ENCODE measurements at places on chromosomes 13 and 19.

DNA sequence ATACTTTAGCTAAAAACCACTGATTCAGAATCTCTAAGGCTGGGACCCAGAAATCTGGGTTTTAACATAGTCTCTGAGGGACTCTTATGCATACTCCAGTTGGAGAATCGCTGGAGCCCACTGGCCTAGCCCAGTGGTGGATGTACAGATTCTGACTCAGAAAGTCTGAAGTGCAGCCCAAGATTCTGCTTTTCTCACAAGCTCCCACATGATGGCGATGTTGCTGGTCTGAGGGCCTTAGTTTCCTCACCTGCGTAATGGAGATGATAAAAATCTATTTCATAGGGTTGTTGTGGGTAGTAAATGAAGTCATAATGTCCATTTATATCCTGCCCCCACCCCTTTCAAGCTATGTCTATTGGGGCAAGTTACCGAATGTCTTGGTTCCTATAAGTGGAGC, 7.7 kb upstream of the CDADC1 start:
- peak; percentile 61 for DNase-seq

DNA sequence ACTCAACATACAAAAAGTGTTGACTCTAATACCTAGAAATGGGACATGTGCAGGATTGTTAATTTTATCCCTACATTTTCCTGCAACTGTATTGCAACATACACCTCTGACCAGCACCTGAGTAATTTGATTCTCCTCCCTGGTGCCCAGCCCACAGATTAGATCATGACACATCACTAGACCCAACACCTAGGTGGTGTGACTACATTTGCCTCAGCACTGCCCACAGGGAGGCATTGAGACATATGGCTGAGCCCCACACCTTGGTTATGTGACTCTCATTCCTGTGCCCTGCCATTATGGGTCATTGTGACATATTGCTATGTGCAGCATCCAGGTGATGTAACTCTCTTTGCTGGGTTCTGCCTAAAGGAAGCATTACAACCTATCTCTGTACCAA, 13.2 kb upstream of the ZNF254 start:
- no peak for DNase-seq

DNA sequence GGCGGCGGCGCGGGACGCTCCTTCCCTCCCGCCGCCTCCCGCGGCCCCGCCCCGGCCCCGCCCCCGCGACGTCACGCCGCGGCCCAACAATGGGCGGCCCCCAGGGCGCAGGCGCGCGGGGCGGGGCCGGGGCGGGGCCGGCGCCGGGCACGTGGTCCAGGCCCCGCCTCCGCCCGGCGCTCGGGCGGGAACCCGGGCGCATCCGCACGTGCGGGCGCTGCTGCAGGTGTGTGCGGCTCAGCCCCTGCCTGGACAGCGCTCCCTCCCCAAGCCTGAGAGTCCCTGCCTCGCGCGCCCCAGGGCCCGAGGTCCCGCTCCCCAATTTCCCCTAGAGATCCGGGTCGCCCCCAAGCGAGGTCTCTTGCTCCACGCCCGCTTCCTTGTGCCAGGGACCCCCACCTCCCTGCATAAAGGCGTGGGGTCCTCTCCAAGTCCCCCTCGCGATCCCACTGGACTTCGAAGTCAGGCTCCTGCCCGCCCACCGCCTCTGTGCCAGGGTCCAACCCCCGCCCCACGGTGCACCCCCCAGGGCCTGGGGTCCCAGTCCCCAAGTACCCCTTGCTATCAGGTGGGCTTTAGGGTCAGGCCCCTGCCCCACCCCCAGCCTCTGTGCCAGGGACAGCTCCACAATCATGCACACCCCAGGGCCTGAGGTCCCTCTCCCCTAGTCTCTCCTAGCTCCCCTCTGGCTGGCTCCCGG, at the start of gene MEX3D:
TSS of gene MEX3D (minus strand) at position 6 of the 700 bp plus-strand sequence. CDS start 267 bp downstream, outside the sequence.
- DNase-seq = no peak

DNA sequence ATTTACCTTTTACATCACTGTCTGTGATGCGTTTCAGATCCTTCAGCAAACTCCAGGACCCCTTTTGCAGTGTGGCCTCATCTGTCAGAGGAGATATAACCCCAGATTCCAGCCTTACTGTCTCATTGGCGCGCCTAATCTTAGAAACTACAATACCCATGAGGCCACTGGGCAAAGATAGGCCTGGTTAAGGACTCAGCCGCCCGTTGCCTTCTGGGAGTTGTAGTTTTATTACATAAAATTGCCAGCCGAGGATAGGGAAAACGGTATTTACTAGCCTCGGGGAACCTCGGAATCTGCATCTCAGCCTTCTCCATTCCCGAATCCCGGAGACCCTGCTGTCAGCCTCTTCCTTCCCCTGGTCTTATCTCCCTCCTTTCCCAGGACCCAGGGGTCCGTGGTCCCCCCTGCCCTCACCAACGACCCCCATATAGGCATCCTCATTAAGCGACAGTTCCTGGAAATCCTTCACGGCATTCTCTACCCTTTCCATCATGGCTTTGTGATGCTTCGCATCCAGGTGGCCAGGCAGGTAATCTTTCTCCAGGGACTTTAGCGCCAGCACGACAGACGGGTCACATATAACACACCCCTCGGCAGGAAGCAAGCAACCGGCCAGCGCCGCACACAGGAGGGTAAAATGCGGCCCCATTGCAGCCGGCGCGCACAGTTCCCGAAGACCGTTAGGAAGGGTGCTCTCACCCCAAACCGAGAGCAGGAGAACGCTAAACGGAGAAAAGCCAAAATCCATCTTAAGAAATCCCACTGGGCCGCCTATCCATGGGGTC, 1.3 kb downstream of the IZUMO1 start:
- peak; percentile 55 for DNase-seq

- DNase-seq = no peak
Measured at GRCh38 chr19:42397263-42398166, 7.4 kb upstream of the CNFN start.

Data from KBM-7 (cell line).